ENCODE measurements at places on chromosomes 5 and 9.

DNA sequence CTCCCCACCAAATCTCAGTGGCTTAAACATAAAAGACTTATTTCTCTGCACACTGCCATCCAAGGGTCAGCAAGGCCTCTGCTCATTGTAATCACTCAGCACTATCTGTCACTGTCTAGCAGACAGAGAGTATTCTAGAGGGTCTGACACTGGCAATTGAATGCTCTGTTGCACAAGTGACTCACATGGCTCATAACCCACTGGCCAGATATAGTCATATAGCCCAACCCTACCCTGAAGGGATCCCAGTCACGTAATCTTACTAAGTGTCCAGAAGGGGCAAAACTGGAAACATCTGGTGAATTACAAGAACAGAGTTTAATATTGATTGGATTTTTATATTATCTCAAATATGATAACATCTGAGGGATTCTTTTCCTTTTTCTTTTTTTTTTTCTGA is 80.7 kb downstream of the TSSK1B start:
- no peak for DNase-seq

GRCh38 chr9:110316261-110317075 is 21.2 kb downstream of the TXNDC8 start:
- DNase-seq: peak; percentile 88

DNA sequence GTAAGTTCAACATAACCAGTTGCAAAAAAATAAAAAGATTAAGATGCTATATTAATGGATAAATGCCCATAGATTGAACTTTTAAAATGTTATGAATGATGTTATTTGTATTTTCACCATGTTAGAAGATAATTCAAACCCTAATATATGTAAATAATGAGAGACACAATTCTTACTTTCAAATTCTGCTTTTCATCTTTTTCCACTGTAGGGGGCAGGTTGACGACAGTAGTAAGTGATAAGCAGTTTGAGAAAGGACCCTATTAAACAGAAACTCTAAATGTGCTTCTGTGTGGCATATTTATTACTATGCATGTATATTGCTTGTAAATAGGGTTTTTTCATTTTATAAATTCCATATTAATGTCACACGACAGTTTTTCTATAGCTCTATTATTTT is 591.1 kb downstream of the SEMA5A start:
- no peak for DNase-seq

DNA sequence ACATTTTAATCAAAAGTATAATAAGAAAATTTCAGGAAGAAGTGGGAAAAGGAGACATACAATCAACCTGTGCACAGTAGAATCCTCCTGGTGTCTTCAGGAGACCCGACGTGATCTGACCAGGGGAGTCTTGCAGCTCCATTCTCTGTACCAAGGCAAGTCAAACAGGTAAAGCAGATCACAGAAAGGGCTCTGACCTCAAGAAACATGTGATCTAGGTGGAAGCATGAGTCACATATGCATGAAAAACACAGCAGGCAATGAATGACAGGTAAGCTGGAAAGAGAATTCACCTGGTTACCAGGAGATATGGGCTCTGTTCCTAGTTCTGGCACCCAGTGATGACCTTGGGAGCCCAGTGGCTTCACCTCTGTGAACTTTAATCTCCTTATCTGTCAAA is 19.4 kb upstream of the FABP6 start:
- no peak for DNase-seq

DNA sequence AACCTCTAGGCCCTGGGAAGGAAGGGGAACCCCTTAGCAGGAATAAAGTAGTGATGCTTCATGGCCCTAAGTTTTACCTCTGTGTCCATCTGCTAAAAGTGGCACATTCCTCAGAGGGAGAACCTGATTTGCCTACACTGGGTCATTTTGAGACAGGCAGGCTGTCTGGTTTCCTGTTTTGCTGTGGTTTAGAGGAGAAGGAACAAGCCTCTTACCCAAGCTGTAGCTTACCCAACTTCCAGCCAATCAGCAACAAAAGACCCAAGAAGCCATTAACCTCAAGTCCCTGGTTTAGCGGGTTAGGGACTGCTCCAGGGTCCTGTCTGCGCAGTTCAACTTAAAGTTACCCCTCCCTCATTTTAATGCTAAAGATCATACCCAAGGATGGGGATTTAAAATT is 411.0 kb downstream of the MAT2B start:
- no peak for DNase-seq

- no peak for DNase-seq
Observed at GRCh38 chr9:76333388-76333787, 60.8 kb downstream of the RFK start.

GRCh38 chr5:84487963-84488362 is 103.3 kb upstream of the EDIL3 start:
- no peak for DNase-seq

DNA sequence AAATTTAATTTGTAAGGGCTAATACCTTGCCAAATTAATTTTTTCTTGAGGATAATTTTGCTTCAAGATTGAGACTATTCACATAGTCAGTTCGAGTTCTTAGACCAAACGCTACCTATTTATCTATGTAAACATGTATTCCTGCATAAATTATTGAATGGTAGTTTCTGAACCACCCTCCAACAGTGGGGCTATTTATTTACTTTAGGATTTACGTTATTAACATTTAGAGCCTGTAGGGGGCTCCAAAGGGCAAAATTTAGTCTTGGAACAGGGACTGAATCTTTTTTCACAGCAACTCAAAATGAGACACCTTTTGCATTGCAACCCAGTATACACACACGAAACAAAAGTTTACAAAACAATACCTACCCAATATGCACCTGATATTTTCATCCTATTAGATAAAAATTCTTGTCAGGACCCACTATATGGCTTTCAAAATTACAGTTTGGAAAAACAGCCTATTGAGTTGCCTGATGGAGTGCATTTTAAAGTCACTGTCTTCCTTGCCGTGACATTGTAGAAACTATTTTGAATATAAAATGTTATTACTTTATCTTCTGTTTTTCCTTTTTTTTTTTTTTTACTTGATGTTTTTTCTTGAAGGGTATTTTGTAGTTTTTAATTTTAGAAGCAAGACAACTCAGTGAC is 47.1 kb upstream of the POU4F3 start:
- peak; percentile 35 for DNase-seq

DNA sequence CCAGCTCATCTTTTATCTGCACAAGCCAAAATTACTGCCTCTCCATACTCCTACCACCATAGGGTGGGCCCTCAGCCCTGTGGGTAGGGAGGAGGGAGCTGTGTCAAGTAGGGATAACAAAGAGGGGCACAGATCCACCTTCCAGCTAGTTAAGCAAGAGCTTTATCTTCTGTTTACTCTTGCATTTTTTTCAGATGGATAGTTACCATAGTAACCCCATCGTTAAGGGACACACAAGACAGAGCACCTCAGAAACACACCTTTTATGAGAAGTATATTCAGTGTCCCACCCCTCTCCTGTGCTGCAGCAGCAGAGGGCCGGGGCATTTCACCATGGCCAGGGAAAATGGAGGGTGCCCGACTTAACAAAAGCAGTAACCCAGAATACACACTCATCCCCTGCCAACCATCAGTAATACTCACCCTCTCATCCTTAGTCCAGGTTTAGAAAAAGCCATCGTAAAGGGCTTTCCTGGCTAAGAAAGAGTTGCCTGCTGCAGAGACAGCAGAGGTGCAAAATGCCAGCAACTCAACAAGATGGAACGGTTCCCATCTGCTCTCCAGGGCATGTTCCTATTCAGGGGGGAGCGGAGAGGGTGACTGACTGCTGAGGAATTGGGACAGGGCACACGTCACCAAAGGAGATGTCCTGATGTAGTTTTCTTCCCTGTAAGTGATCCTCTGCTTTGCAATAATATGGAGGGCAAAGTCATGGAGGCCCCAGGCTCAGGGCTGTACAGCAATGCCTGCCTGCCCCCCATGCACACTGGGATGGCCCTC is 25.1 kb downstream of the MACROH2A1 start:
- DNase-seq: no peak

GRCh38 chr5:41856644-41857491 is 13.4 kb downstream of the OXCT1 start:
- DNase-seq: peak; percentile 76

- no peak for DNase-seq
Observed at GRCh38 chr9:111162026-111162425, 123.8 kb upstream of the LPAR1 start.

DNA sequence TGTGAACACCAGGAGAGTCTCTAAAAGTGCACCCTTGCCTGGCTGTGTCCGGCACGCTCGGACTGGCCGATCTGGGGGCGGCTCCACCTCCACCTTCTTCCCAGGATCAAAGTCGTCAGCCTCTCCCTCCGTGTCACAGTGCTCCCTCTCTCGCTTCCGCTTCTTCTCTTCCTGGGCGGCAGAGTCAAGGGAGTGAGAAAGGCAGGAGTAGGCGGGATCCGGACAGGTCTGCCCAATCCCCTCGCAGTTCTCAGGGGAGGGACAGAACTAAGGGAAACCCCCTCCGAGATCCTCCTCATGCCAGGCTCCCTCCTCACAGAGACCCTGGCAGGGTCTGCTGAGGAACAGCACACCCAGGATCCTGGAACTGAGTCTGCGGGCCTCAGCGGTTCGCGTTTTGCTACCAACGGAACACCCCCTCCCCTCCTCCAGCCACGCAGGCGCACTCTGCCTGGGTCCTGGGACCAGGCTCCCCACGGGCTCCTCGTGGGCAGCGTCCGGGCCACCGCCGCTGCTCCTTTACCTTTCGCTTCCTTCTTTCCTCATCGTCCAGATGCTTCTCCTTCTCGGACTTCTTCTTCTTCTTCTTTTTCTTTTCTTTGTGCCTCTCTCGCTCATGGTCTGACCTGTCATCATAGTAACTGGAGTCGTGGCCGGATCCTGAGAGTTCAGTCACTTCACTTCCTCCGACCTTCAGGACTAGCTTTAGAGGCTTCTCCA is 1.3 kb downstream of the BRD9 start:
- no peak for DNase-seq

DNA sequence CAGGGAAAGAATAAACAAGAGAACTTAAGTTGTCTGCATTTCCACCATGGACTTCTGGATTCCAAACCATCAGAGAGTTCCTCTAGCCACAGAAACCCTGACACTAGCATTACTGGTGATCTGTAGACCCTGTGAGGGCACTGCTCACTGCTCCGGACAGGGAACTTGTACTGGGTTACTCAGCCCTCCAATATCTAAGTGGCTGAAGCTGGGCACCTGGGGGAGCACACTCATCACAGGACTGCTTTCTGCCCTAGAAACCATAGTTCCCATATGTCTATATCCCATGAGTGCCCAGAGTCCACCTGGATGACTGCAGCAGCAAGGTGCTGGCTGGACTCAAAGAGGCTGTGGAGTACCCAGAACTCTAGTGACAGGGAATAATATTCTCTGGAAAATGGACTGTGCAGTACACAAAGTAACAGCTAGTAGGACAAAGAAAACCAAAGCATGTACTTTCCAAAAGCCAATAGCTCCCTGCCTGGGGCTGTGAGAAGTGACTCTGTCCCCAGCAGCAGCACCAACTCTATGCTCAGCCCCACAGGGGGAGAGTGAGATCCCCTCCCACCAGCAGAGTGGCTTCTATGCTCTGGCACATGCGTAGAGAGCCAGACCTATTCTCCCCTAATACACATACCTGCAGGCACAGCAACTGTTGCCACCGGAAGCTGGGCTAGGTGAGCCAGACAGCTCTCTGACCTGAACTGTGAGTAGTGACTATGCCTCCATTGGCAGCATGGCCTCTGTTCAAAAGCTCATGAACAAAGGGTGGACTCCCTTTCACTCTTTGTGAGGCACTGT is 472.9 kb upstream of the FTMT start:
- no peak for DNase-seq

GRCh38 chr9:127812936-127813675 is 10.4 kb downstream of the FPGS start:
- DNase-seq: no peak

GRCh38 chr5:58294598-58295305 is 165.1 kb downstream of the PLK2 start:
- DNase-seq: no peak

DNA sequence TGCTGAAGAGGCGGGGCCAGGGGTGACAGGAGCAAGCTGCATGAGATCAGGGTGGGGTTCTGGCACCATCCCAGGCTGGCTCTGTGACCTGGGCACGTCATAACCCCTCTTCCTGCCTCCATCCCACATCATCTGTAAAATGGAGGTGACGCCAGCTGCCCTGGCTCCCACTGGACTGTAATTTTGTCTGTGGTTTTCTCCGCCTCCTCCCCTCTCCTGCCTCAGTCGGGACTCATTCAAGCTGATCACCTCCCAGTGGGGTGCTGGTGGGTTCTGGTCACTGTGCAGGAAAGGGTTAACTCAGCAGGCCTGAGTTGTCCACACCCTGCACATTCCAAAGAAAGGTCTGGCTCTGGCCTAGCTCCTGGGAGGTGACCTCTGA is 128.2 kb downstream of the RXRA start:
- DNase-seq: no peak

DNA sequence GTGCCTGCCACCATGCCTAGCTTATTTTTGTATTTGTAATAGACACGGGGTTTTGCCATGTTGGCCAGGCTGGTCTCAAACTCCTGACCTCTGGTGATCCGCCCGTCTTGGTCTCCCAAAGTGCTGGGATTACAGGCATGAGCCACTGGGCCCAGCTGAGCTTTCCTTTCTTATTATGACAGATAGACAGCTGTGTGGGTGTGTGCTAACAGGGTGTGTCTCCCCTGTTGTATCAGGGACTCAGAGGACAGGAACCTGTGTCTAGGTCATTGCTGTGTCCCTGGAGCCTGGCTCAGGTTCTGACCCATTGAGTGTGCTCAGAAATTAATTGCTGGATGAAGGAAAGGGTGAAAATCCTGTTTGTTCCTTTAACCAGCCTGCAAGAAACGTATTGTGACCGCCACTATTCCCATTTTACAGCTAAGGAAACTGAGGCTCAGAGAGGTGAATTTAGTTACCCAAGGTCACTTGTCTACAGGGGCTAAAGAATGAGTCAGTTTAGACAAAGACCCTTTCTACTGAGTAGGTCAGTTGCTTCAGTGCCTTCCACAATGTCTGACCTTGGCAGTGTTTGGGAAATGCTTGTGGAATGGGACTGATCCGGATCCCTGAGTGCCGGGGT is 16.8 kb downstream of the NCS1 start:
- no peak for DNase-seq

DNA sequence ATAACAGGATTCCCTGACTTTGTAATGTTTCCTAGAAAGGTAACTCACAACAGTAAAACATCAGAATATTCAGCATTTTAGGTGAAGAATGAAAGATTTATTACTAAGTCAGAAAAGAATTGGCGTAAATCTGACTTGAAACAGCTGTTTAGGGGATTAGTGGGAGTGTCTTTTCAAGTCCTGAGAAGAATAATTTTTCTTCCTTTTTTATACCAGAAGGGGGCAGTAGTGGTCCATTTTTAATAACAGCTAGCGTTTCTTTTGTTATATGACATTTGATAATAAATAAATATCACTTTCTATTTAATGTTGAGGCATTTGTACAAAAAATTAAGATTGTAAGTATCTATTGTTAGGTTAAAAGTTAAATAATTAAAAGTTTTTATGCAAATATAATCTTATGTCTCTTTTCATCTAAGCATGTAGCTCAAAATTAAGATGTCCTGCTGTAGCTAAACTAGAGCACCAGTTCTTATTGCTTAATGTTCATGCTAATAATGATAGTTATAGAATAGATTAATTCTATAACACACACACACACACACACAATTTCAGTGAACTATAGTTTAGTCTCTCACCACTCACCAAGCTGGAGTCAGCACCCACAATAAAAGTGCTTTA is 258.7 kb upstream of the ARRDC3 start:
- DNase-seq: peak; percentile 39

- no peak for DNase-seq
Observed at GRCh38 chr5:74316064-74316603, 324.4 kb downstream of the ENC1 start.
